ENCODE measurements at places on chromosomes 2 and 18.
A peak's percentile ranks its signal among the peaks of the same experiment; 100 is the strongest.

- peak; percentile 98 for DNase-seq
Observed at GRCh38 chr2:8583400-8584173, 98.3 kb upstream of the ID2 start.

- no peak for DNase-seq
Observed at GRCh38 chr2:144505245-144505831, 14.6 kb downstream of the ZEB2 start.

- no peak for DNase-seq
Observed at GRCh38 chr2:219595256-219595655, 2.4 kb upstream of the STK11IP start.

DNA sequence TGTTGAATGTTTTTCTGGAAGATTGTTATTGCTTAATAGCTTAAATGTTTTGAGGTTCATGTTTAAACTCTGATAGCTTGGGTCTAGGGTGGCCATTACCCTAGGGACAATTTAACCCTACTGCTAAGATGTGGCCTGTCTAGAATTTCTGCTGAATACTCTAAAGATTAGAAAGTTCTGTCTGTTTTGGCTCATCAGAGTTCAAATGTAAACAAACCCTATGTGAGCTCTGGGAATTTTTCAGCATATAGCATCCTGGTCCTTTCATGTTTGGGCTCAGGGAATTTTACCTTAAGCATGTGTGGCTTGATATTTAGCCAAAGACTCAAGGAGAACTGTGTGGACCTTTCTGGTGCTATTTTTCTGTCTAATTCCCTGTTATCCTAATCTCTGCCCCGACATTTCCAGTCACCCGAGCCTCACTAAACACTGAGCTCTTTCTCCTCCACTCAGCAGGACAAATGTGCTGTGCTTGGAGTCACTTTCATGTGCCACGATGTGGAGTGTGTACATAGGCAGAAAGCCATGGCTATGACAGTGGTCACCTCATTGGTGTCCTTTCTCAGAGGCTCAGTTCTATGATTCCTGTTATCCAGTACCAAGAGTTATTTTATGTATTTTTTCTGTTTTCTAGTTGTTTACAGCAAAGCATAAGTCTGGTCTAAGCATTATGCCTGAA lies 492.5 kb upstream of the SPHKAP start:
- no peak for DNase-seq

GRCh38 chr2:182717416-182717815 lies 1.4 kb downstream of the DNAJC10 start:
- no peak for DNase-seq

- no peak for DNase-seq
Observed at GRCh38 chr18:13305301-13305700, 86.7 kb downstream of the LDLRAD4 start.

- DNase-seq: no peak
Observed at GRCh38 chr18:26621161-26622026, 73.0 kb upstream of the KCTD1 start.

All from spleen (tissue), 13 donors.